PC-9 (cell line): ENCODE measurements at places on chromosomes 7 and 10. TPM values are rescaled to one million over a fixed set of nuclear protein-coding genes. Genes with fewer than 3 reads are reported as not detected.

TFEC gene
- total RNA-seq, result not detected in 2 replicates

ADO gene
- total RNA-seq, result 13.6 and 13.7 TPM in 2 replicates

HKDC1 gene
- total RNA-seq, result 173 and 178 TPM in 2 replicates

GATA3 gene
- total RNA-seq, result 41.2 and 43.6 TPM in 2 replicates

CPN1 gene
- total RNA-seq, result not detected in 2 replicates

TMEM184A gene
- total RNA-seq, result 21.4 TPM in 2 replicates

PALD1 gene
- total RNA-seq, result 5.2 and 7.5 TPM in 2 replicates

TMEM178B gene
- total RNA-seq, result not detected in 2 replicates

GRM8 gene
- not detected in 2 replicates for total RNA-seq

LRRC72 gene
- total RNA-seq, result not detected in 2 replicates

TBC1D12 gene
- total RNA-seq, result 3.1 and 3.9 TPM in 2 replicates

LARP4B gene
- 93.4 and 109 TPM in 2 replicates for total RNA-seq

NKX2-3 gene
- total RNA-seq, result not detected in 2 replicates

IKZF1 gene
- not detected in 2 replicates for total RNA-seq

CELF2 gene
- not detected in 2 replicates for total RNA-seq

HOXA4 gene
- not detected in 2 replicates for total RNA-seq

MYH16 gene
- 11.7 and 18.0 TPM in 2 replicates for total RNA-seq

WDR86 gene
- total RNA-seq, result 7.7 and 12.4 TPM in 2 replicates
